ENCODE measurements at places on chromosomes 6 and 20.

- DNase-seq = no peak
These were observed 40.8 kb upstream of the BMP5 start for GRCh38 chr6:55916188-55916587.

- DNase-seq = no peak
These were observed 68.9 kb upstream of the SCGN start for GRCh38 chr6:25583099-25583498.

GRCh38 chr6:84588697-84589080 is 175.7 kb downstream of the TBX18 start:
- no peak for DNase-seq

GRCh38 chr6:50451826-50452400 is 261.4 kb upstream of the TFAP2D start:
- DNase-seq = no peak

GRCh38 chr6:116047173-116047933 is 13.3 kb downstream of the FRK start:
- no peak for DNase-seq

- DNase-seq = no peak
These were observed 21.1 kb downstream of the FOXA2 start for GRCh38 chr20:22563062-22563965.

GRCh38 chr6:165774903-165775601 is 112.0 kb upstream of the PDE10A start:
- DNase-seq = no peak

- no peak for DNase-seq
These were observed 13.6 kb upstream of the SRSF6 start for GRCh38 chr20:43444107-43444506.

DNA sequence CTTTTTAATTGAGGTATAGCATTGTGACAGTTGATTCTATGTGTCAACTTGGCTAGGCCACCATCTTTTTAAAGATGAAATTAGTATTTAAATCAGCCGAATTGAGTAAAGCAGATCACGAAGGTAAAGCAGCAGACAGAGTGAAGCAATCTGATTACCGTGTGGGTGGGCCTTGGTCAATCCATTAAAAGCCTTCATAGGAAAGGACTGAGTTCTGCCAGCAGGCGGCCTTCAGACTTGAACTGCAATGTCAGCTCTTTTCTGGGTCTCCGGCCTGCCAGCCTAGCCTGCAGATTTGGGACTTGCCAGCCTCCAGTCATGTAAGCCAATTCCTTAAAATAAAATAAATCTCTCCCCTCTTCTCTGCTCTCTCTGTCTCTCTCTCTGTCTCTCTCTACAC is 22.4 kb upstream of the TGM2 start:
- DNase-seq = no peak

- no peak for DNase-seq
These were observed 94.5 kb upstream of the PTPN1 start for GRCh38 chr20:50415516-50416268.

DNA sequence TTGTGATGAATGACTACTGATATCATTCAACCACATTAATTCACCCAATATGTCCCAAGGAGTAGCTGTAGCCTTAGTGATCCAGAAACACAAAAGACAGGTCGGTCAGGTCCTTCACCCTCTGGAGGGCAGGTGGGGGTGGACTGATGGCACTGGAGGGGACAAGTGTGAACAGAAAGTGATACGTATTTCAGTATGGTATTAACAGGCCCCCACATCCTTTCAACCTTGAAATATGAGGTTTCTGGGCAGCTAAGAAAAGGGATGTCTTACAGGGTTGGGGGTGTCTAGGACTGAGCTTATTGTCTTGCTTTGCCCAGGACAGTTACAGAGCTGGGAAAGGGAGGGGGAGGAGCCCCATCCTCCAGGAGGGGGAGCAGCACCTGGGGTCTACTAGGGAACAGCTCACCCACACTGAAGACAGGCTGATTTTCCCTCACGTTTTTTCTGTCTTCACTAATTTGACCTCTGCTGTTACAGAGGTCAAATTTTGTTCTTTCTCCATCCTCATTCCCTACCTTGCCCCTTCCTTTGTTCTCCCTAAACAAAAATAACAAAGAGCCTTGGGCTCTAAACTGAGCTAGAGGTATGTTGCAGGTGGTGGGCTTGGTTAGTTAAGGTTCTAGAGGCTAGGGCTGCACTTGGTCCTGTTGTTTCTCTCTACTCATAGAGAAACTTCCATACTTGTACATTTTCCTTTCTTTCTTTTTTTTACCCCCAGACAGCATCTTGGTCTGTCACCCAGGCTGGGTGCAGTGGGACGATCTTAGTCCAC is 38.0 kb upstream of the EEF1A1 start:
- no peak for DNase-seq

DNA sequence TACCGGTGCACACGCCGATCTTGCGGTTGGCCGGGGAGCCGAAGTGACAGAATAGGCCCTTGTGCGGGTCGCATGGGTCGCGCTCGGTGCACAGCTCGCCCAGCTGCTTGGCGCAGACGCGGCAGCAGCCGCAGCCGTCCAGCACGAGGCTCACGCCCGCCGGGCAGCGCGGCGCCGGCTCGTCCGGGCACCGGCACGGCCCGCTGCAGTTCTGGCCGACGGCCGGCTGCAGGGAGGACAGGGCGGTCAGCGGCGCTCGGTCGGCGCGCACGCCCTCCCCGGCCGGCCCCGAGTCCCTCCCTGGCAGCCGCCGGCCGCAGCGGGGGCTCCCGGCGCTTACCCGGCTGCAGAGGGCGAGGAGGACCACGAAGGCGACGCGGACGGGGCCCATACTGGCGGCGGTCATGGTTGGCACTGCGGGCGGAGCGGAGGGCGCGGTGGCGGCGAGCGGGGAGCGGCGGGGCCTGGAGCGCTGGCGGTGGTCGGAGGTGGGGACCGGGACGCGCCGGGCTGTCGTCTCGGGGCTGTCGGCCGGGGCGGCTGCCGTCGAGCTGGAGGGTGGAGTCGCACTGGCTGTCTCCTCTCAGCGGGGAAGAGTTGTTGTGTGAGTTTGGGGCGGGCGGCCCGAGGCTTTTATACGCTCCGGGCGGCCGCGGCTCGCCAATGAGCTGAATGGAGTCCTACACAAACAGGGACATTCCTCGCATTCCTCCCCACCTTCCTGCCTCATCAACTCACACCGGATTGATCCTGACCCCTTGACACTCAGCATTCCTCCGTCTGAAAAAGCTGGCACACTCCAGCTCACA is at the start of gene CCN2:
Gene CCN2, minus strand, starts transcription at position 606 of the 809 bp plus-strand sequence. Its CDS starts 200 bp downstream, at position 406.
- DNase-seq = no peak

DNA sequence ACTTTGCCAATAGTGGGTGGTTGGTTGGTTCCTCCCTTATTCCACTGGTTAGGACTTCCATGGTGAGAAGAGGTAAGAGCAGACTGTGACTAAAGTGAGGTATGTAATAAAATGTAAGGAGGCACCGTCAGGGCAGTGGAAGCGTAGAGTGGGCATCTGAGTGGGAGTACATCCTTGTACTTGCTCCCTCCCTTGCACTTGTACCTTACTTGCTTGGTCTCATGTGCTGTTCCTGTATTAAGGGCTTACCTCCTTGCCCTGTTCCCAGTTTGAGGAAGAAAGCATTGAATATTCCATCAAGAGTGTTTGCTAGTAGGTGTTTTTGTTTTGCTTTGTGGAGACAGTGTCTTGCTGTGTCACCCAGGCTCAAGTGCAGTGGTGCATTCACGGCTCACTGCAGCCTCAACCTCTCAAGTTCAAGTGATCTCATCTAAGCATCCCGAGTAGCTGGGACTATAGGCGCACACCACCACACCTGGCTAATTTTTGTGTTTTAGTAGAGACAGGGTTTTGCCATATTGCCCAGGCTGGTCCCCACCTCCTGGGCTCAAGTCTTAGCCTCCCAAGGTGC is 25.5 kb downstream of the AMD1 start:
- DNase-seq = no peak

DNA sequence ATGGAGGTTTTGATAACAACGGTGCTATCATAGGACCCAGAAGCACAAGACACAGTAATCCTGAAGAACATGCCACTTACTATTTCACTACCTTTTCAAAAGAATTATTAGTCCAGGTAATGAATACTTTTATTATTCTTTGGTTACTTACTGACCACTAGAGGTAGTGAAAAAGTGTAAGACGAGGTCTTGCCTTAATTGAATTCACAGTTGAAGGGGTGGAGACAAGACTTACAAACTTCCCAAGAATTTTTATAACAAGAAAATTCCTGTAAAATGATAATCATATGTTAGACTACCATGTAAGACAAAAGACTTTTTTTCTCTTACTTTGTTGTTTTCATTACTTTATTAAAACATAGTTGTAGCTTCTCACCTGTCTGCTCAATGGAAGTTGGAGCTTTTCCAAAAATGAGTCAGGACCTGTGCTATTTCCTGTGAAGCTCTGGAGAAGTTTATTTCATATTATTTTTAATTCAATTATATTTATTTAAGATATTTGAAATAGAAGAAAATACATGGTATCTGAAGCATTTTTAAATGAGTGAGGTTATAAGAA is 52.4 kb downstream of the DOP1A start:
- DNase-seq = no peak

GRCh38 chr6:168041928-168042327 is 37.1 kb downstream of the FRMD1 start:
- DNase-seq = no peak

DNA sequence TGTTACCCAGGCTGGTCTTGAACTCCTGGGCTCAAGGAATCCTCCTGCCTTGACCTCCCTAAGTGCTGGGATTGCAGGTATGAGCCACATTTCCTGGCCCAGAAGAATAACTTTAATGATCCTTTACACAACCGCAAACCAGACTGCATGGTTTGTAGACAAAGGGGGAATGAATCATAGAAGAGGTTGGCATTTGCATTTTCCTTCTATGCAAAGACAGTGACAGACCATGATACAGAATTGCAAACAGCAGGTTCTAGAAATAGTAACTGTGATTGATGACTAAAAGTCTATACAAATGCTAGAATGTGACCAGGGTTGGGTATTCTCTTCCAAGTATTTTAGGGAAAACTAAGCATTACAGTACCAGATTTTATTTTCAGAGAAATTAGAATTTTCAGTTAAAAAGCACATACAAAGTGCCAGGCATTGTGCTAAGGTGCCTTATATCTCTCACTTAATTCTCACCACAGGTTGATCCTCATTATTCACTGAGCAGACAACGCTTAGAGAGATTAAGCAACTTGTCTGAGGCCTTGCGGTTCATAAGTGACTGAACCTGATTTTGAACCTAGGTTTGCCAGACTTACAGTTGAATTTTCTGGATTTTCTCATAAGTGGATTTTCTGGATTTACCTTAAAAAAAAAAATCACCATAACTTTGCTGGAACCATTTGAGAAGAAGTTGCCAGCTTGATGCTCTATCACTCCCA is 146.6 kb downstream of the ZFAND3 start:
- no peak for DNase-seq

DNA sequence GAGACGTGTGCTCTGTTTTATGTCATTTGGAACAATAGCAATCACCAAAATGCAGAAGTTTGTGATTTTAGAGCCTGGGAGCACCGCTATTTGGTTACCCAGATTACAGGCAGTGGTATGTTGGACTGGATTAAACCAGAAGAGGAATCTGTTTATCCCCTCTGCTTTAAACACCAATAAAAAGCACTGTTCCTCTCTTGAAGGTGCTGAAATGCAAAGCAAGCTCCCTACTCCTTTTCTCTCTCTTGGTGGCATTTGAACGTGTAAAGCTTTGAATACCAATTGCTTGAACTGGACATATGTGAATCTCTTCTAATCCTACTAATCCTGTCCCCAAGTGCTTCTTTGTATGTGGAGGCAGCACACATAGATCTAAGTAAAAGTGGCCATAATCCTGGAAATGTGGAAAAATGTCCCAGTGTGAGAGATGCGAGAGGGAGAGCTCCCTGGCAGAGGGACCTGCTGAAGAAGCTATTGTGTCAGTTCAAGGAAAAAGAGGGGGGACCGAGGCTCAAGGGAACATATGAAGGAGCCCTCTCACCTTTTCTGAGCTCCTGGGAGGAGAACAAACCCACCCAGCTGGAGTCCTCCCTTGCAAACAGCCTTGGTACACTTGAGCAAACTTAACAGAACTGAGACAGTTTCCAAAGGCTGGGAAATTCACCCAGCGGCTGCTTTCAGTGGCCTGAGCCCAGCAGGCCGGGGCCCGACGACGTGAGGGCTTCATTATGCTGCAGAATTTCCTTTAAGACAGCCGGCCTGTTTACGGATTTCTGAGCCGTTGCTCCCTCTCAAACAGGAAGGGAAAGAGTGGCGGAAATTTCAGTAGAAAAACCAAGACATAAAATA is 18.8 kb upstream of the OLIG3 start:
- no peak for DNase-seq

- no peak for DNase-seq
These were observed 92.2 kb upstream of the TENT5A start for GRCh38 chr6:81844686-81845085.

GRCh38 chr20:10674684-10675449 is 1.1 kb upstream of the JAG1 start:
- DNase-seq = no peak

GRCh38 chr6:104123227-104123626 is 736.5 kb downstream of the HACE1 start:
- DNase-seq = no peak

- DNase-seq = no peak
These were observed 7.0 kb downstream of the SNX5 start for GRCh38 chr20:17961587-17961940.

DNA sequence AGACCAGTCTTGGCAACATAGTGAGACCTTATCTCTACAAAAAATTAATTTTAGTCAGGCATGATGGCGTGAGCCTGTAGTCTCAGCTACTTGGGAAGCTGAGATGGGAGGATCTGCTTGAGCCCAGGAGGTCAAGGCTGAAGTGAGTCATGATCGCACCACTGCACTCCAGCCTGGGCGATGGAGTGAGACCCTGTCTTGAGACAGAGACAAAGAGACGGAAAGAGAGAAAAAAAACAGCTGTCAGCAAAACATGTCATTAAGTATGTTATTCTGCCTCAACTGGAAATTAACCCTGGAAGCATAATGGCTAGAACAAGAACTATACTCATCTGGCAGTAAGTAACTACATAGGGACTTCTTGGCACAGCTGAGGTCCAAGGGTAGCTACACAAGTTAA is 7.2 kb downstream of the MMS22L start:
- DNase-seq = no peak

GRCh38 chr6:21468461-21468860 is 125.1 kb upstream of the SOX4 start:
- no peak for DNase-seq

Data from CD4-positive, alpha-beta T cell (primary cell).